WTC11 (cell line): ENCODE measurements at places on chromosomes 16 and 17.

DNA sequence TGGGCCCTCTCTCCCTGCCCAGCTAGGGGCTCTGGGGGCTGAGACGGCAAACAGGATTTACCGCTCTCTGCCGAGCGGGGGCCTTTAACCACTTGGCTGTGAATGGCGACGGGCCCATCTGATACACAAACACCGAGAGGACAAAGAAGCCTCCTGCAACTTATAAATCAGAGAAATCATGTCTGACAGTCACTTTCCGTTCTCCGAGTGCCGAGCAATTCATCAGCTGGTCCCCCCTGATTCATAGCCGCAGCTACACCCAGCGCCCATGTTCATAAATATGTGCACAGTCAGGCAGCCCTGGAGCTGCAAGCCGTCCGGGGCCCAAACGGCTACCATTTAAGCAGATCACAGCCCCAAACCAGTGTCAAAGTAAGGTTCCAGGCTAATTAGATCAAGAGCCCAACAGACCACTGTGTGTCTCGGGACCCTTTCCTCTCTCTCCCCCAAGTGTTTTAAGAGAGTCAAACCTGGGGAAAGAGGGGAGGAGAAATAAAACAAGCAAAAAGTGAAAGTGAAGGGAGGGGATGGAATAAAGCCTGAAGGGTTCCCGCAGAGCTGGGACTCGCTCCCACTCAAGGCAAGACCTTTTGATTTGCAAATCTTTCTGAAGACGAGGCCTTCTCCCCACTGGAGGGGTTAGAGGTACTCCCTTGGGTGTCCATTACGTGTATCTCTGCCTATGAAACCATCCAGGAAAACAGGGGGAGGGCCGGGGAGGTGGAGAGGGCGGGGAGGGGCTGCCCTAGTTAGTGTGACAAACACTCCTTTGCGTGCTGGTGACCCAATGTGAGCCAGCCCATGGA is 154.7 kb downstream of the C16orf78 start:
- no peak for DNase-seq

- no peak for DNase-seq
Observed at GRCh38 chr16:25176136-25176535, 40.6 kb upstream of the AQP8 start.

DNA sequence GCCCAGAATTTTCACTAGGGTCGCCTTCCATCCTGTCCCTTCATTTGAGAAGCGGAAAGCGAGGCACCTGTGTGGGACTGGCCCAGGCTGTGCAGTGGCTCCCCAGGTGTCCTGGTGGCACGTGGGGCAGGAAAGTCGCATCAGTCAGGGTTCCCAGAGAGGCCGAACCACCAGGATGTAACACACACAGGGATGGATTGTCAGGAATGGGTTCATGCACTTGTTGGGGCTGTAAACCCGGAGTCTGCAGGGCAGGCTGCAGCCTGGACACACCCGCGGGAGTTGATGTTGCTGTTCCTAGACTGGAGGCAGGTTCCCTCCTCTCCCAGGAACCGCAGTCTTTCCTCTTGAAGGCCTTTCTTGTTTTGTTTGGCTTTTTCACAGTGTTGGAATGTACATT is 30.7 kb upstream of the RPTOR start:
- no peak for DNase-seq

DNA sequence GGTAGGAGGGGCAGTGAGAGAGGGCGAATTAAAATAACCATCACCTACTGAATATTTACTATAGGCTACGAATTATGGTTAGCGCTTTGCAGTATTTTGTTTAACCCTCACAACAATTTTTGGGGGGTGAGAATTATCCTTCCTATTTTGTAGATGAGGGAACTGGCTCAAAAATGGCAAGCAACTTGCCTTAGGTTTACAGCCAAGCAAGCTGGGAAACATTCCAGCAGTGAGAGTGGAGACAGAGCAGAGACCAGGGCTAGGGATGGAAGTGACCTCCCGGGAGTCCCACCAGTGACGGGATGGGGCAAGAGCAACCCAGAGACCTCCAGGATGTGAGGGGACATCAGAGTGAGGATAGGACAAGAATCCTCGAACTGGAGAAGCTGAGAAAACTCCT is 352 bp upstream of the VMO1 start:
- no peak for DNase-seq

DNA sequence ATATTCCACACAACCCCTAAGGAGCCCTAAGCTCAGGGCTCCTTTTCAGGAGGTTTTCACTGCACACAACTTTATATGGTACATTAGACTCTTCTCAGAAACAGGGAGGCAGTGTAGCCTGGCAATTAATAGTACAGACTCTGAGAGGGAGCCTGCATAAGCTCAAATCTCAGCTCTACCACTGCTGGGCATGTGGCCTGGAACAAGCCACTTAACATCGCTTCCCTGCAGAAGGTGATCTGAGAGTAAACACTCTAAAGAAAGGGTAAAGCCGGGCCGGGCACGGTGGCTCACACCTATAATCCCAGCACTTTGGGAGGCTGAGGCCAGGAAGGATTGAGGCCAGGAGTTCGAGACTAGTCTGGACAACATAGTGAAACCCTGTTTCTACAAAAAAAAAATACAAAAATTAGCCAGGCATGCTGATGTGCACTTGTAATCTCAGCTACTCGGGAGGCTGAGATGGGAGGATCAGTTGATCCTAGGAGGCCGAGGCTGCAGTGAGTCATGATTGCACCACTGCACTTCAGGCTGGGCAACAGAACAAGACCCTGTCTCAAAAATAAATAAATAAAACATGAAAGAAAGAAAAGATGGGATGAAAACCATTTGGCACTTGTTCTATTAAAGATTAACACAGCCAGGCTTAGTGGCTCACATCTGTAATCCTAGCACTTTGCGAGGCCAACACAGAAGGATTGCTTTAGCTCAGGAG is 70.7 kb upstream of the DNAJA2 start:
- no peak for DNase-seq
